BJ (cell line): ENCODE measurements at places on chromosomes 3 and 15. TPM values are rescaled to one million over a fixed set of nuclear protein-coding genes. Genes with fewer than 3 reads are reported as not detected.

DNA sequence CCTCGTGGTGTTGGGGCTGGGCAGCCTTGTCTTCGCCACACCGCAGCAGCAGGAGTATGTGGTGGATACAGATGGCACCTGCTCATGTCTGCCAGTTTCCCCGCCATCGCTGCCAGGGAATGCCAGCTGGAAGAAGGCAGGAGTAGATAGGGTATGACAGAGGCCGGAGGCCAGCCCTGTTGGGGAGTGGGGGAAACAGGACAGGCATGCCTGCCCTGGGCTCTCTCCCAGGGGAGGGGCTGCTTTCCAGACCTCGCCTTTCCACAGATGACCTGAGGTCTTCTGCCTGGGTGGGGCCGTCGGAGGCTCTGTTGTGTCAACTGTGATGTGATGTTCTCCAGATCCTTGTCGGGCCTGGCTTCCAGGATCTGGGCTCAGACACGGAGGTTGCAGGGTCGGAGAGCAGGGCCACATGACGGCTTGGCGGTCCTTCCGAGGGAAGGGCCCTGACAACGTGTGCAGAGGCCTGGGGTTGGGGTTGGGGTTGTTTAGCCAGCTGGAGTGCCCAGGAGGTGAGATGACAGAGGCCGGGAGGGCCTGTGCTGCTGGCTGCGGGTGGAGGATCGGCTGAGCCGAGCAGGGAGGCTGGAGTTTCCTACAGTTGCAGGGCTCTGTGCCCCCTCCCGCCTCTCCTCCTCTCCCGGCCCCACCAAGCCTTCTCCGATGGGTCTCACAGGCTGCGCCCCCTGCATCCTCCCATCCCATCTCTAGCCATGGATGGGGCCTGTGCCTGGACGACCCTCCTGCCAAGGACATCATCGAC lies 102.0 kb downstream of the TBC1D2B start:
- DNase-seq, result no peak

DNA sequence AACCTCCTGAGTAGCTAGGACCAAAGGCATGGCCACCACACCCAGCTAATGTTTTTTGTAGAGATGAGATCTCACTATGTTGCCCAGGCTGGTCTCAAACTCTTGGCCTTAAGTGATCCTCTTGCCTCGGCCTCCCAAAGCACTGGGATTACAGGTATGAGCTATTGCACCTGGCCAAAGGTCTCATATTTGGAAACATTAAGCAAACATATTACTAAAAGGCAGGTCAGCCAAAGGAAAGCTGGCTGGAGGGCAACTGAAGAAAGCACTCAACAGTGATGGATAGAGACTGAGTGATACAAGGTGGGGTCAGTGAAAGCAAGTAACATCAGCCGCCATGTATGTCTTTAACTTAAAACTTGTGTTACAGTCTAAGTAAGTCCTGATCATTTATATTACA lies 57.5 kb downstream of the TBC1D2B start:
- no peak for DNase-seq

DNA sequence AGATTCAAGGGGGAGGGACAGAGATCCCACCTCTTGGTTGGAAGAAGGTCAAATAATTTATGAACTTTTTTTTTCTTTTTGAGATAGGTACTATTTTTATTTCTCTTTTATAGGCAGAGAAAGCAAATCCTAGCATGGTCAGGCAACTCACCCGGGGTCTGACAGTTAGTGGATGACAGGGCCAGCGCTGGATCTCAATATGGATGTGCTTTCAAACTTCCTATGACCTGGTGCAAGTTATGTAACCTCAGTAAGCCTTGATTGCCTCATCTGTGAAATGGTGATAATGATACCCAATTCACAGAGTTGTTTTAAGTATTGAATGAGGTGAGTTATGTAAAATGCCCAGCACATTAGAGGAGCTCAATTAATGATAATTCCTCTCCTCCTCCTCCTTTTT lies 86.8 kb upstream of the MEF2A start:
- no peak for DNase-seq

DNA sequence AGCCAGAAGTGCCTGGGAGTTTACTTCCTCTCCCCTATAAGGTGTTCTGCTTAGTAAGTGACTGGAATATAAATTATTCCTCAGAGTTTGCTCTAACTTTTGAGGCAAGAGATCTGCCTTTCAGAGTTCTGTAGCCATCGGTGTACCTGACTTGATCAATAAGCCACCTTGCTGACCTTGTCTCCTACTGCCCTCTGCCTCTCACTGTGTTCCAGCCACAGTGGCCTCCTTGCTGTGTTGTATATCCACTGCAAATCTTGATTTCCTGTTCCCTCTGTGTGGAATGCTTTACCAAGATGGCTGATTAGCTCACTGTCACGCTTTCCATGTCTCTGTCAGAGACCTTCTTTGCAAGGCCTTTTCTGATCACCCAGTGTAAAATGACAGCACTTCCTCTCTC lies 442.4 kb downstream of the SQOR start:
- no peak for DNase-seq

DNA sequence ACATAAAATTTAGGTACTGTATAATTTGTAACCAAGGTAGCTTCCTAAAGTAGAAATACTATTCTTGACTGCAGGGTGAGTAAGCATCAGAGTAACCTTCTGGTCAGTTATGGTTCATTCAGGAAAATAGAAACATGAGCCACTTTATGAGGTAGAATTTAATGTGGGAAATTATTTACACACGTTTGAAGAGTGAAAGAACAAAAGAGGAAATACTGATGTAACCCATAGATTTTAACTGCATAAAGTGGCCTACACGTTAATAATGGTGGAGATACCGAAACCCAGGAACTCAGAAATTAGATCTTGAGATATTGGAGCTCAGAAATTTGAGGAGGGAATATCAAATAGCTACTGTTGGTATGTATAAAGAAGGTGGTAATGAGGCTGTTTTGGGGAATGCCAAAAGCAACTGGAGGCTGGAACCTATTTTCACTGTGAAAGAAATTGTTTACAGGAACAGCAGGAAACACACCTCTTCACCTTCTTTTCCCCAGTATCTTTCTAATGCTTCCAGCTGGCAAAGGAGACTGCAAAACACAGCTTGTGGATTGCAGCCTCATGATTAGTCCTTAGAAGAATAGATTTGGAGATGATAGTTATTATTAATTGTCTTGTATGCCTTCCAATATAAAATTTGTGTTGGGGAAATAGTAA lies 216.1 kb downstream of the DOCK3 start:
- DNase-seq, result no peak

DNA sequence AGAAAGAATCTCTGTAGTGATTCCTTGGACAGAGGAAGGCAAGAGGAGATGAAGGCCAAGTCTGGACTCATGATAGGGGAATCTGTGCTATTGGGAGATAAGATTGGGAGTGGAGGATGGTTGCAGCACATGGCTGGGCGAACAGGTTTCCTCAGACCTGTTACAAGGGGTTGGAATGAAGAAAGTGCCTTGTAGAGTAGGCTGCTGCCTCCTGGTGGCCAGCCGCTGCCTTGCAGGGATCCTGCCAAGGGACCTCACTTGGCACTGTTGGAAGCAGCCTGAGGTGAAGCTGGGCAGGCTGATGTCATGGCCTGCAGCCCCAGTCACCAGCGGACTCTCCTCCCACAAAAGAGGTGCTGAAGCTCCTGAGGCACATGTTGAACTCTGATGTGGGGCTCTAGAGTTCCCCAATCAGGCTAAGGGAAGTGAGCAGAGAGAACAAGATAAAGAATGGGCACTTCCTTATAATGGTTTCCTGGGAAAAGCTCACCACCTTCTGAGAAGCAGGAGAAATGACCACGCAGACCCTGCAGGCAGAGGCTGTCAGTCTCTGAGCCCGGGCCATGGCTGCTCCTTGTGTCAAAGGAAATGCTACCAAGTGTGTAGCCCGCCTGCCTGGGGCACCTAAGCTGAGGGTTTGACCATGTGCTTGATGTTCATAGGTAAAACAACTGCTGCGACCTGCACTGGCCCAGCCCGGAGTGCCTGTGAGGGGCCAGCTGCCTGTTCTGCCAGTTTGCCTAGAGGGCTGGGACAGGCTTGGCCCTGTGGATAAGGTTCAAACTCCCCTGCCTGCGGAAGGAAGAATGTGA lies 1.6 kb upstream of the TEX264 start:
- peak; percentile 28 for DNase-seq

- no peak for DNase-seq
Measured at GRCh38 chr15:93035092-93035915, 53.7 kb downstream of the RGMA start.

DNA sequence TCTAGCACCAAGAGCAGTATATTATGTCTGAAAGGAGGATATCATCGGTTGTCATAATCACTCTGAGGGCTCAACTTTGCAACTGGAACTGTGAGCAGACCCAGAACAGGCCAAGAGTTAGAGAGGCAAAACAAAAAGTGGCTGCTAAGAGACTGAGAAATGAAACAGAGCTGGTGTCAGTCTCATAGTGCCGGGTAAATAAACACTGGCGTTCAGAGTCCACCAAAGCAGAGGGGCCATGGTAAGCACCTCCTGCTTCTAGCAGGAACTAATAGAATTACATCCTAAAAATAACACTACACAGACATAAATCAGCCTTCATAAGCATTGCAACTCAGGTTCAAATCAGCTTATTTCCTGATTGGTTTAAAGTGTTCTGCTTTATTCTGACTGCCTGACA lies 10.3 kb upstream of the IL12A start:
- DNase-seq, result no peak

DNA sequence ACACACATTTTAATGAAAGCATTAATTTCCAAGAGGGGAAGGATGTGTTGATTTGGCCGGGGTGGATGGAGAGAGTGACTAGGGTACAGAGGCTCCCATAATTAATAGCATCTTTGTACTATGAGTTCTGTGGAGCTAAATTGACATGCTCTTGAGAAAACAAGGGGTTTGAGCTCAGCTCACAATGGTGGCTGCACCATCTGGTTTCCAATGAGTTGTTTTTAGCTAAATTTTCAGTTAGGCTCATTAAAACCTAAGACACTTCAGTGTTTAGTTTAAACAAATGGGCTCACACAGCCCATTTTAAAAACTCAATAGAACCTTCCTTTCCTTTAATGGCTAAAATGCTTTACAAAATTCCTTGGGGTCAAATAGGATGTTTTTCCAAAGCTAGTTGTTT lies 199.7 kb downstream of the TNIK start:
- no peak for DNase-seq

DNA sequence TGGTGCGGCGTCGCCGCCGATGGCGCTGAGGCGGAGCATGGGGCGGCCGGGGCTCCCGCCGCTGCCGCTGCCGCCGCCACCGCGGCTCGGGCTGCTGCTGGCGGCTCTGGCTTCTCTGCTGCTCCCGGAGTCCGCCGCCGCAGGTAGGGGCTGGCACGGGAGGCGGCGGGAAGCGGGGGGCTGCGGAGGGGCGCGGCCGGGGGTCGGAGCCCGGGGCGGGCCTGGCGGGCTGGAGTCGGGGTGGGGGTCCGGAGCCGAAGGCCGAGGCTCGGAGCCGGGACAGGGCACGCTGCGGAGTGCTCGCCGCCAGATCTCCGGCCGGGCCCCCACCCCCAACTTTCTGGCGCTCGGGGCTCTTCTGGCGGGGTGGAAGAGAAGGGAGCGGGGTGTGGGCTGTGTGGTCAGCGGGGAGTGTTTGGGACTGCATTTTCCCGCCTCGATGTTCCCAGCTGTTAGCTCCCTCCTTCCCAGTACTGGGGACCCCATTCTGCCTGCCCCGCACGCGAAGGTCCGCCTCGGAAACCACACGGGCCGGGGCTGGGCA lies 299 bp downstream of the TYRO3 start:
- DNase-seq, result no peak

- no peak for DNase-seq
Measured at GRCh38 chr3:150958683-150959082, 13.8 kb downstream of the CLRN1 start.

GRCh38 chr15:68557469-68558317 lies 21.1 kb upstream of the CORO2B start:
- DNase-seq, result no peak

- DNase-seq, result no peak
Measured at GRCh38 chr3:35223632-35224394, 415.5 kb upstream of the ARPP21 start.

DNA sequence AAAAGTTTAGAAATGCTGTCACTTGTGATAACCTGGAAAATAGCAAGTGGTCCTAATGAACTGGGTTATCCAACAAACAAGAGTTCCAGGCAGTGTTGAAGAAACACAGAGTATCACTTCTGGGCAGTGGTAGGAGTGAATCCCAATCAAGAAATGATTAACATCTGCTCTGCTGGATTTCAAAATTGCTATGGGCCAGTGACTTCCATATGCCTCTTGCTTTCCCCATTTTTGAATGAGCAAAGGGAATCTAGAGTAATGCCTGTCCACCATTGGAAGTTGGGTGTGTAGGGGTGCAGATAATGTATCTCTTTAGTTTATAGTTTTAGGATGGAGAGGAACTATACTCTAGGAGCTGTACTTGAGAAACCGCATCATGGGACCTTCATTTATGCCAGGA lies 236.5 kb downstream of the RPLP1 start:
- DNase-seq, result no peak

- DNase-seq, result no peak
Measured at GRCh38 chr15:70213794-70214193, 116.1 kb upstream of the TLE3 start.

GRCh38 chr15:52161406-52161966 lies 29.7 kb downstream of the GNB5 start:
- DNase-seq, result no peak

DNA sequence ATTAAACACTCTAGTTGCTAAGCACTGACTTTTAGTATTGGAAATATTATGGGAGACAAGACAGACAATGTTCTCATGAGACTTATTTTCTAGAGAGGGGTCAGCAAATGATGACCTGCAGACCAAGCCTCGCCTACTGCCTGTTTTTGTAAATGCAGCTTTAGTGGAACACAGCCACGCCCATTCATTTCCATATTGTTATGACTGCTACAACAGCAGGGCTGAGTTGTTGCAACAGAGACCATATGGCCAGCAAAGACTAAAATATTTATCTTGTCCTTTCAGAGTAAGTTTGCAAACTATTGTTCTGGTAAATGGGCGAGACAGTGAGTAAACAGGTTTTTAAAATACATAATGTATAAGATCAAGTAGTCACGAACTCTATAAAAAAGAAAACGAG lies 570.2 kb downstream of the NTRK3 start:
- DNase-seq, result no peak

DNA sequence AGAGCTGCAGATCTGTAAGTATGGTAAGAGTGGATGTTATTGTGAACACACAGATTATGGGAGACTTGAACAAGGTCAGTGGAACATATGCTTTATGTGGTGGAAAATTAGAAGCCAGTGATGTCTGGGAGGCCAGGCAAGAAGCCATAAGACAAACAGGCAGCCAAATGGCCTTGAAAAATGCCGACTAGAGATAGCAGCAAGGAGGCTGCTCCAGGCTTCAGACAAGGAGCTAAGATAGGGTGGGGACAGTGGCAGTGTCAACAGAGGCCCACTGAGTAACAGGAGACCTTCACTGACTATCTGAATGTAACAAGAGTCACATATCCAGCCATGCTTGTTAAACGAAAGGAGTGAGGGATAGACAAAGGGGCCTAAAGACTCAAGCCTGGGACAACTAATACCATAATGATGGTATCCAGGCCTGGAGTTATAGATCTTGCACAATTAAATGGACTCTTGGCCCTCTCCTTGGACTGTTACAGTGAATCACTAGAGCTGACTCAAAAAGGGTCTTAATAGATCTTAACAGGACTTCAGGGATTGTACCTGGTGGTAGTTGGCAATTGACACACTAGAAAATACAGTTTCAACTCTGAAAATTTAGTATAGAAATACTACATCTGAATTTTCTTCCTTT lies 50.6 kb downstream of the CFAP20DC start:
- no peak for DNase-seq

The FGD5 gene
- not detected in 2 replicates for polyA plus RNA-seq

The CELSR3 gene
- polyA plus RNA-seq, result 0.55 and 0.88 TPM in 2 replicates

The USP13 gene
- 10.5 and 11.2 TPM in 2 replicates for polyA plus RNA-seq

The SOX14 gene
- polyA plus RNA-seq, result not detected in 2 replicates

The SLC30A4 gene
- 5.2 and 7.1 TPM in 2 replicates for polyA plus RNA-seq

The CNBP gene
- polyA plus RNA-seq, result 268 and 278 TPM in 2 replicates

The SHF gene
- polyA plus RNA-seq, result 3.9 and 5.2 TPM in 2 replicates

The SCN11A gene
- polyA plus RNA-seq, result 0.02 and 0.04 TPM in 2 replicates

The PATL2 gene
- polyA plus RNA-seq, result 0.09 and 0.12 TPM in 2 replicates

The CDC25A gene
- polyA plus RNA-seq, result 1.9 and 2.7 TPM in 2 replicates

The AGBL1 gene
- not detected in 2 replicates for polyA plus RNA-seq
